ENCODE measurements at places on chromosomes 2 and 18. TPM values are rescaled to one million over a fixed set of nuclear protein-coding genes. Genes with fewer than 3 reads are reported as not detected.

CYP1B1 gene
- 1.1 TPM for total RNA-seq

DNA sequence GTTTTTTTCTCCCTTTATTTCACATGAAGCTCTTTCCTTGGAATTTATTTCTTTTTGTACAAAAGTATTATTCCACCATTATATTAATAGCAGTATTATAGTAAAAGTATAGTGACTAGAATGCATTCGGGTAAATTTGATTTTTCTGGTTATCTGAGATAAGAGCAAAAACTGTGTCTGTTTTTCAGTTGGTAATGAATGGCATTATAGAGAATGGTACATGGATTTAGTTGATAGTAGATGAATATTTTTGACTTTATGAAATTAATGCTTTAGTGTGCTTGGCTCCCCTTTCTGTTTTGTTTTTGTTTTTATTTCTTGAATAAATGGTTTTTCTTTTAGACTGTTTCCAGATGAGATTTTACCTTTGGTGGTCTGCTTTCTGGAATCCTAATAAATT lies 71.8 kb downstream of the MTA3 start:
- H3K36me3 ChIP-seq, result peaks cover 6% of the 10 kb centered on the region
- no peak overlapping the region for H3K4me3 ChIP-seq
- H3K27me3 ChIP-seq, result no peaks in the 10 kb centered on the region

- DNase-seq, result no peak
- no peaks in the 10 kb centered on the region for H3K36me3 ChIP-seq
- H3K27ac ChIP-seq, result no peak overlapping the region
- H3K27me3 ChIP-seq, result no peaks in the 10 kb centered on the region
- no peaks in the 10 kb centered on the region for H3K4me1 ChIP-seq
- no peak overlapping the region for H3K4me3 ChIP-seq
Observed at GRCh38 chr2:137115081-137115794, 349.9 kb downstream of the THSD7B start.

- no peaks in the 10 kb centered on the region for H3K36me3 ChIP-seq
- H3K4me1 ChIP-seq, result no peaks in the 10 kb centered on the region
- no peak for DNase-seq
Observed at GRCh38 chr2:224260372-224261020, 141.4 kb downstream of the FAM124B start.

DNA sequence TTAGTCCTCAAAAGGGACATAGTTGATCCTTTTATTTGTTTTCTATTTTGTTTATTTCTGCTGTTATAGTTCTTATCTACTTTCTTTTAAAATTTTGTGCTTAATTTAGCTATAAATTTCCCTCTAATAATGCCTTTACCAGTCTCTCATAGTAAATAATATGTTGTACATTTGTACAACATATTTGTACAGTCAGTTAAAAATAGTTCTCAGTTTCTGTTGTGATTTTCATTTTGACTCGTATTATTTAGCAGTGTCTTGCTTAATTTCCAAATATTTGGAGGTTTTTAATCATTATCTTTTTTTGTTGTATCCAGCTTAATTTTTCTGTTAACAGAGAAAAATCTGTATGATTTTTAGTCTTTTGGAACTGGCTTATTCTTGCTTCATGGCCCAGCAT lies 443.6 kb upstream of the TRIB2 start:
- no peak overlapping the region for H3K27ac ChIP-seq
- no peak overlapping the region for H3K4me3 ChIP-seq
- H3K36me3 ChIP-seq, result no peaks in the 10 kb centered on the region
- H3K4me1 ChIP-seq, result no peaks in the 10 kb centered on the region
- no peak for DNase-seq
- no peaks in the 10 kb centered on the region for H3K27me3 ChIP-seq

DNA sequence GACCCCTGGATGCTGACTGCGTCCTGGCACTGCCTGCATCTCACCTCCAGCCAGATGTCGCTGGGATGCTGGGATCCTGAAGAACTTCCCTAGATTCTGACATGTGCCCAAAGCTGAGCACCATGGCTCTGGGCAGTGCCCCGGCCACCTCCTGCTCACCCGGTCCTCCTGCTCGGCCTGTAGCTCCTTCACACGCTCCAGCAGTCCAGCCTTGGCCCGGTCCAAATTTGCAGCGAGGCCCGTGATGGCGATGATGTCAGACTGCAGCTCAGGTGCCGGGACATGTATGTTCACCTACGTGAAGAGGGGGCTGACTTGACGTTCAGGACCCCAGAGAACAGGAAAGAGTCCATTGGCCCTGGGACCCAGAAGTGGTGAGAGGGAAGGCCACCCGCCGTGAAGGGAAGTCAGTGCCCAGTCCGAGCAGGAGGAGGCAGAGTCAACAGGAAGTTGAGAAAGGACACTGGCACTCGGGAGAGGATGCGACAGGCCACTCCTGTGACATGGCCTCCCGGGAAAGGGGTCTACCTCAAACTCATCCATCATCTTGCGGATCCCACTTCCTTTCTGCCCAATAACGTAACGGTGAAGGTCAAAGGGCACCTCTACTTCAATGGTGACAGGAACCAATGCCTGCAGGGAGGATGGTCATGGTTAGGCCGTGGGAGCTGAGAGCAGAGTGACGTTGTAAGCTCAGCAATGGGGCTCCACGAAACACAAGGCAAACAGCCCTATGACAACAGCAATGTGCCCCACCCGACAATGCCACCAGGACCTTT lies 46.7 kb downstream of the ANO7 start:
- H3K27ac ChIP-seq, result no peak overlapping the region
- no peak for DNase-seq
- no peaks in the 10 kb centered on the region for H3K4me1 ChIP-seq
- H3K4me3 ChIP-seq, result no peak overlapping the region
- H3K27me3 ChIP-seq, result no peaks in the 10 kb centered on the region

- H3K27ac ChIP-seq, result no peak overlapping the region
- no peaks in the 10 kb centered on the region for H3K4me1 ChIP-seq
- H3K36me3 ChIP-seq, result no peaks in the 10 kb centered on the region
- no peak overlapping the region for H3K4me3 ChIP-seq
- H3K27me3 ChIP-seq, result no peaks in the 10 kb centered on the region
Observed at GRCh38 chr2:26470601-26471260, 7.2 kb downstream of the OTOF start.

- no peaks in the 10 kb centered on the region for H3K36me3 ChIP-seq
- peaks cover 9% of the 10 kb centered on the region for H3K27me3 ChIP-seq
- DNase-seq, result no peak
- no peaks in the 10 kb centered on the region for H3K4me1 ChIP-seq
Observed at GRCh38 chr2:121803503-121803902, 48.1 kb downstream of the TSN start.

DNA sequence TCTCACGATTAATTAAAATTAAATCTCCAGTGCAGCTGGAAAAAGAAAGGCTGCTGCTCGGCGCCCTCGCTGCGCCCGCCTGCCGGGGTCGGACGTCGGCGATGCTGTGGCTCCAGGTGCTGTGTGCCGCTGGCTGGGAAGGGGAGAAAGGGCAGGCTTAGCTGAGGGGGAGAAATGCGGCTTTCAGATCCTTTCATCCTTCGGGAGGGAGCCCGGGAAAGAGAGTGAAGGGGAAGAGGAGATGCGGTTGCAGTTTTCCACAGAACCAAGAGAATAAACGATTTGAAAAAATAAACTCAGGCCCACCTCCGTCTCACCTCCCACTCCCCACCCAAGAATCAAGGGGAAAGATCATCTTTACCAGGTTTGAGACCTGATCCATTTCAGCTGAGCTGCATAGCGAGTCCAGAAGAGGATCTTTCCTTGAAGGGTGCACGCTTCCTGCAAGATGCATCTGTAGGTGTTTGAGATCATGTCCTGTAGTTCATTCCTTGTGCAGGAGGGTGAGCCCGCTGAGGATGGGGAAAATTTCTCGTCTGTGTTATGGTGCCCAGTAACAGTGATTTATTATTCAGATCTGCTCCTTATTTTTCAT lies 495 bp downstream of the TMEM169 start:
- H3K4me3 ChIP-seq, result peak overlapping the region; percentile 95
- H3K27ac ChIP-seq, result no peak overlapping the region
- H3K27me3 ChIP-seq, result no peaks in the 10 kb centered on the region

- H3K4me1 ChIP-seq, result peaks cover 31% of the 10 kb centered on the region
- no peaks in the 10 kb centered on the region for H3K36me3 ChIP-seq
- peak overlapping the region; percentile 60 for H3K27ac ChIP-seq
- DNase-seq, result peak; percentile 66
- no peaks in the 10 kb centered on the region for H3K27me3 ChIP-seq
- no peak overlapping the region for H3K4me3 ChIP-seq
Observed at GRCh38 chr2:110105608-110106467, 9.8 kb downstream of the MALL start.

DNA sequence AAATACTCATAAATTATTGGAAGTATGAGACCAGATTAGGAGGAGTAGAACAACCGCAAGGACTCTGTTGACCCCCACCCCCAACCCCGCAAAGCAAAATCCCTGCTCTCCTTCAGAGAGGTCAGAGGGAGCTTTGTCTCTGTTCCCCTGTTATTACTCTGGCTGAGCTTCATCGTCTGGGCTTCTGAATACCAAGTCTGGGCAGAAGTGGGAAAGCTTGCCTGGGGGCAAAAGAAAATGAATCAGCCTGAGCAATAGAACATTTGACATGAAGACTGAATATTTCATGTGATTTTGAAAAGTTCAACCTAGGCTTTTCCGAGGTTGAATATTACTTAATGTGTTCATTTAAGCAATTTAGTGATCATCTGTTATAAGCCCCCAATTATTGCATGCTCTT lies 114.6 kb upstream of the ARHGAP28 start:
- H3K27ac ChIP-seq, result no peak overlapping the region
- no peak overlapping the region for H3K4me3 ChIP-seq
- peaks cover 2% of the 10 kb centered on the region for H3K4me1 ChIP-seq
- DNase-seq, result no peak
- no peaks in the 10 kb centered on the region for H3K27me3 ChIP-seq

- H3K36me3 ChIP-seq, result peaks cover 21% of the 10 kb centered on the region
- H3K4me3 ChIP-seq, result no peak overlapping the region
- DNase-seq, result no peak
- peak overlapping the region; percentile 18 for H3K27ac ChIP-seq
- H3K4me1 ChIP-seq, result peaks cover 25% of the 10 kb centered on the region
- H3K27me3 ChIP-seq, result no peaks in the 10 kb centered on the region
Observed at GRCh38 chr2:85604568-85605339, 2.3 kb upstream of the TMEM150A start.

Data from IMR-90 (cell line).